Stimulated activated CD4-positive, alpha-beta T cell treated with anti-CD3 and anti-CD28 coated beads, TNF-alpha, amount 100 ng/mL, for 1 hour (primary cell): ENCODE measurements at places on chromosomes 12 and 14.

DNA sequence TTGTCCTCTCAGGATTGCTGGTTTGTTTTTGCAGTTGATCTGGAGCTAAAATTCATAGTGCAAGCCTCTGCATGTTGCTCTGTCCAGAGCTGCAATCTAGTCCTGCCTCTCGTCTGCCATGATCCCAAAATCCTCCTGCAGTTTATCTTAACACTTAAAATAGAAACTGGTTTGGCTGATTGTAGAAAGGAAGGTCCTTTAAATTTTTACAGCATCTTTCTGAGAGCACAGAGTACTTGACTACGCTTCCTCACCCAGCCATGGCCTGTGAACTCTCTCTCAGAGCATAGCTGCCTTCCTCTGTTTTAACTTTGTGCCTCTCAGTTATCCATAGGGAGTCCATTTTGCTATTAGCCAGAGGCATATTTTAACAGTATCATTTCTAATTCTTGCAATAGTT is 877.1 kb downstream of the C12orf50 start:
- DNase-seq = no peak

- no peak for DNase-seq
These were observed 64.4 kb upstream of the TRHDE start for GRCh38 chr12:72207486-72208409.

DNA sequence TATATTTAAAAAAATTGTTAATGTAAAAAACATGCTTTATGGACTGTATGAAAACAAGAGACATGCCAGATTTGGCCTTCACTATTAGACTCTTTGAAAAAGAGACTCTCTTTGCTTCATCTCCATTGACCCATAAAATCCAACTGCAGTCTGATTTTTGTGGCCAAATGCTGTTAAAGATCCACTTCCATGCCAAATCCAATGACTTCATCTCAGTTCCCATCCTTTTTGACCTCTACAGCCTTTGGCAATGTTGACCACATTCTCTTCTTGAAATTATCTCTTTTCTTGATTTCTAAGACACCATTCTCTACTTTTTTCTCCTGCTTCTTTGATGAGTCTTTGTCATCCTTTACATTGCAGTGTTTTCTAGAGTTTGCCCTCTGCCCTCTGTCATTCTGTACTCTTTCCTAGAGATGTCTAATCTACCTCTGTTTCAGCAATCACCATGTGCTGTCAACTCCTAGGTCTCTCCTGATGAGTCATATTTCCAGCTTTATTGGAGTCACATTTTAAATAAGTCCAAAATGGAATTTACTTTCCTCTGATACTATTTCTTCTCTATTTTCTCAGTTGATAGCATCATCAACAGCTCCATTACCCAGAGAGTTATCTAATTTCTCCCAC is 2.4 kb downstream of the TMPRSS12 start:
- no peak for DNase-seq

DNA sequence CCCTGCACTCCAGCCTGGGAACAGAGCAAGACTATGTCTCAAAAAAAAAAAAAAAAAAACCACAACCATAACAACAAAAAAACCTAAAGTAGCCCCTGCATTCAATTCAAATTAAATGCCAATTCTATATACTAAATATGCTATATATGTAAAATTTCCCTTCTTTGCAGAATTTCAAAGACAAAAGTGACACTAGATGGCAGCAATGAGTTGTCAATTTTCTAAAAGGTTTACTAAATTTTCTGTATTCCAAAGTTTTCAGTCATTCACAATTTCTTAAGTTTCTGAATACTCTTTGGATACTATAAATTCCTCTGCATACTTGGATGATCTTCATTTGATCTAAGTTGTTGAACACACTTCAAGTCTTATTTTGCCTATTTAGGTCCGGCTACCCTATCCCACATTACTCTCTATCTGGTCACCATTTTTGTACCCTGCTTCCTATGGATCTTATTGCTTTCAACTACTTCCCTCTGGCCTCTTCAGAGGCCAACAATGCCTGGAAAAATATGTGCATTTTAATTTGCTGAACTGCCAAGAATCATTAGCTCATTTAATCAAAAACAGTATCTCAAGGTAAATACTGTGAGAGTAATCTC is 27.9 kb downstream of the HNRNPC start:
- no peak for DNase-seq

GRCh38 chr14:77026930-77027537 is 1.5 kb downstream of the IRF2BPL start:
- no peak for DNase-seq

DNA sequence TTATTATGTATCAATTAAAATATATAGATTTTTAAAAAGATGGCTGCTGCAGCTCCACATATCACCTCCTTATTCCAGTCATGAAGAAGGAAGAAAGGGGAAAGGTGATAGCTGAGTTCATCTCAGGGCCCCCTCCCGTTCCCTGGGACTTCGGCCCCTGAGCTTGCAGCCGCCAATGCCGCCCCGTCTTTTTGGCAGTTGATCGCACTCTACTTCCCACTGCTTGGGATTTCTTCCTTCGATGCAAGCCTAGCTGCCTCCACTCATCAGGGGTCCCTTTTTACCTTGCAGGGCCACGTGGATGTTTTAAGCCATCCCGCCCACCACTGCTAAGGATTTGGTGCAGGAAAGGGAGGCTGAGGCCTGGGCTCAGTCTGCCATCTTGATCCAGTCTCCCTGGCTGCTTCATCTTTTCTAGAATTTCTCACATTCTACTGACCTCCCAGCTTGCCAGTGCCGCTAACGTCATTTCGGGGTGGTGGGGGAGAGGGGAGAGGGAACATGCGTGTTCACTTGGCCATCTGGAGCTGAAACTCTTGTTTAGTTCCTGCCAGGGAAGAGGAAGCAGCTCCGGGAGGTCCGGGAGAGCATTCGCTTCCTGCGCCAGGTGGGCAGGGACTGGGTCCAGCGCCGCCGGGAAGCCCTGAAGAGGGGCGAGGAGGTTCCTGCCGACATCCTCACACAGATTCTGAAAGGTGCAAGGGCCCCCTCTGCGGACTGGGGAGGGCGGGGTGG is 31.3 kb downstream of the CYP46A1 start:
- no peak for DNase-seq

DNA sequence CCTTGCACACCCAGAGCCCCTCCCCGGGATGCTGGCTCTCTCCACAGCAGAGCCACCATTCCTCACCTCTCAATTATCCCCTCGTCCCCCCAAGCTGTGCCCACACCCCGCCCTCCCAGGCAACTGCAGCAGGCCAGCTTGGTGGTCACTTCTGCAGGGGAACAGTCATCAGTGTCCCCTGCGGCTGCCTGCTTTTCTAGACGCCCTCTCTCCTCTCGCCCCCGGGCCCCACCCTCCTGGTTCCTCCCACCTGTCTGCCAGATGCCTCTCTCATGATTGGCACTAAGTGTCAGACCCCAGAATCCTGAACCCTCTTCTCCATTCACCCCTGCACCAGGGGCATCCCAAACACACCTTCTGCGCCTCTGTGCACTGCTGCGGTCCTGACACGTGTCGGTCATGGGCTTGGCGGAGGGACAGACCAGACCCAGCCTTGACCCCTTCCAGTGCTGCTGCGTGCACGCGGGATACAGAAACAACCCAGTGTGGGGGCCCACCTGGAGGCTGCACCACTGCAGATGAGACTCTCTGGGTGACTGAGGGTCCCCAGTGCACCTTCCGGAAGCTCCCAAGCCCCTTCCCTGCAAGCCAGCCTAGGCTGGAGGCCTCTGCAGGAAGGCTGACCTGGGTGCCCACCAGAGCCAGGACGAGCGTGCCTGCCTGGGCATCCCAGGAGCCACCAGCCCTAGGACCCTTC is 99.5 kb downstream of the SETD3 start:
- DNase-seq = no peak

DNA sequence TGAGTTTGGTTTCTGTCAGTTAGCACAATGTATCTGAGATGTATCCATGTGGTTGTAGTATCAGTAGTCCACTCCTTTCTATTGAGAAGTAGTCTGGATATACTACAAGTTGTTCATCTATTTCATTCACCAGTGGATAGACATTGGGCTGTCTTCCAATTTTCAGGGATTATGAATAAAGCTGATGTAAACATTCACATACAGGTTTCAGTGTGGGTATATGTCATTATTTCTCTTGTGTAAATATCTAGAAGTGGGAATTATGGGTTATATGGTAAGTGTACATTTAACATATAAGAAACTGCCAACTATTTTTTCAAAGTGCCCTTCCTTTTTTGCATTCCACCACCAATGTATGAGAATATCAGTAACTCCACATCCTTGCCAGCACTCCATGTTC is 35.9 kb downstream of the PHLDA1 start:
- no peak for DNase-seq

GRCh38 chr14:93035917-93036651 is 79.6 kb downstream of the ITPK1 start:
- no peak for DNase-seq

- no peak for DNase-seq
These were observed 9.0 kb downstream of the KCTD10 start for GRCh38 chr12:109467978-109468676.

DNA sequence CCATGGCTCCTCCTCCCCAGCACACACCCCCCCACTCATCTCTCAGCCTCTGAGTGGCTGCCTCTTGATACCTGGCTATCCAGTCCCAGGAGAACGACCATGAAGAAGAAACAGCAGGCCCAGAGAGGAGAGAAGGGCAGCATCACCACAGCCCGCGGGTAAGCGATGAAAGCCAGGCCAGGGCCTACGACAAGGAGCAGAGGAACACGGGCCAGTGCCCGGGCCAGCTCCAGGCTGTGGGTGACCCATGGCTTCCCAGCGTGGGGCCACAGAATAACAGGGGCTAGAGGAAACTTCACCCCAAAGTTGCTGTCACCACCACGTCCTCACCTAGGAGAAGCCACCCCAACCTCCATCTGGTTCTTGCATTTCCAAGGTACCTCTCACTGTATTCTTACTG is 10.4 kb upstream of the SLC6A12 start:
- DNase-seq = no peak

- DNase-seq = no peak
These were observed 78.3 kb upstream of the ANO4 start for GRCh38 chr12:100715976-100716944.

DNA sequence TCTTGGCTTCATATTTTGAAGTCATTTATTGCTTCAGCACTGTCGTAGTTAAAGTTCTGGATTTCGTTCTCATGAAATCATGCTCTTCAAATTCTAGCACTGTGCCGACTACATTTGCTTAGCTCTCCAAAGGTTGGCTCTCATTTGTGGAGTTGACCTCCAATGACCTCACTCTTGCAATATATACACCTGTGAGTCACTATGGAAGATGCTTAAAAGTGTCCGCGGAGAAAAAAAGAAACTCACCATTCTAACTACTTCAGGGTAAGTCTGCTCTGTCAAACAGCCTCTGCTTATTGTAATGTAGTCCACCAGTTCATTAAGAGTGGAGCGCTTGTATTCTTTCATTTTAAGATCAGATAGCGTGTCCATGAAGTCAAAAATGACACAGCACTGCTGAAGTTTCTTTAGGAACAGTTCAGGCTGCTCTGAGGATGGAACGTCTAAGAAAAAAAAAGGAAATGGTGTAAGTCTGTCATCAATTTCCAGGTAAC is 89.7 kb downstream of the PPP2R5E start:
- no peak for DNase-seq

- no peak for DNase-seq
These were observed 58.7 kb upstream of the NCOR2 start for GRCh38 chr12:124625867-124626675.

- no peak for DNase-seq
These were observed 8.6 kb downstream of the NANOG start for GRCh38 chr12:7797698-7798398.

DNA sequence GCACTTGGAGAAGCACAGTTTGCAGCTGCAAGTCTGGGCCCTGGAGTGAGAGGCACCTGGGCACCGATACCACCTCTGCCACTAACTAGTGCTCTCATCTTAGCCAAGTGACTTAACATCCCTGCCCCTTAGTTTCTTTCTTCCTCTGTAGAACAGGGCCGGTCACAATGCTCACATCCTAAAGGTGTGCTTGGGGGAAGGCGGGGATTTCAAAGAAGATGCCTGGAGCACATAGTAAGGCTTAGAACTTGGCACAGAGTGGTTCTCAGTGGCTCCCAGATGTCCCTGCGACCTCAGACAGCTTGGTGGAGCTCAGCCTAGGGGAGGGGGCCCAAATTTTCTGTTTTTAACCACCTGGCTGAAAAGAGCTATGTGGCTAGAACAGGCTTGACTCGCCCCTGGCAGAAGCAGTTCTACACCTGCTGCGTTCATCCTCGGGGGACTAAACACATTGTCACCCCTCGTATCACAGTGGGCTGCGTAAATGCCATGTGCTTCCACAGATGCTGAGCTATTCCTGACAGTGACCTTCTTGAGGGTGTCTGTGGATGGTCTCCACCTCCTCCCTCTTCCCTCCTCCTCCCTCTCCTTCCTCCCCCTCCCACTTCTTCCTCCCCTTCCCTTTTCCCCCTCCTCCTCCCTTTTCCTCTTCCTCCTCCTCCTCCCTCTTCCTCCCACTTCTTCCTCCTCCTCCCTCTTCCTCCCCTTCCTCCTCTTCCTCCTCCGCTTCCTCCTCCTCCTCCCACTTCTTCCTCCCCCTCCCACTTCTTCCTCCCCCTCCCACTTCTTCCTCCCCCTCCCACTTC is 112.1 kb downstream of the PHETA1 start:
- DNase-seq = no peak

- no peak for DNase-seq
These were observed 81.5 kb upstream of the TMCC3 start for GRCh38 chr12:94731733-94732360.

- no peak for DNase-seq
These were observed at the start of gene CEBPE for GRCh38 chr14:23118506-23119362. Gene CEBPE (minus strand): TSS chr14:23119255. CDS start chr14:23119091, 164 bp downstream.

DNA sequence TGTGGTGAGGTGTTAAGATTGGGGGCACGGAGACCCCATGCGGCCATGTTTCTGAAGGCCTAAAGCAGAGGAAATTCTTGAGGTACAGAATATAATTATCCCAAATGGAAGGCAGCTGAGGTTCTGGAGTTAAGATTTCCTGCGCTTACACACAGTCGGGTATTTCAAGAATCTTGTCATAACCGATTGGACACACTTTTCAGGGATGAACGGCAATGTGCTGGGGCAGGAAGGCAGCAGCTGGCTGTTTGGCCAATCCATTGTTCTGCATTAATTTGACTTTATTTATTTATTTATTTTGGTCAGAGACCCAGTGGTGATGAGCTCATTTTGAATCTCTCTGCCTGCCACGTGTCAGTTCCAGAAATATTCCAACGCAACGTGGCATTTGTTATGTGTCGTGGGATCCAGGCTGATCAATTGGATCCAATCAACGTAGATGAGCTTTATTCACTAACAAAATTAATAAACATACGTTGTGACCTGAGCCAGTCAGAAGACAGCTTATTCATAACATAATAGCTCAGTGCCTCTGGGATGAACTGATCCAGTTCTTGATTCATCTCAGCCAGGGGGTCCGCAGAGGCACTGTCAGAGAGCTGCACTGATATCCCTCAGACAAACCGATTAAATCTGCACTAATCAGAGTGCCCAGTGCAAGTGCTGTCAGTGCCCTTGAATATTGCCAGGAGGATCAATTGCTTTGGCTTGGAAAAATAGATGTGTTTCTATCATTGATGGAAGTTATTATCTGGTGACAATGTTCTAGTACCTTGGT is 181.0 kb downstream of the KTN1 start:
- no peak for DNase-seq

GRCh38 chr12:114764510-114764909 is 80.5 kb upstream of the TBX3 start:
- no peak for DNase-seq
